ENCODE measurements at places on chromosomes 3 and 15.

DNA sequence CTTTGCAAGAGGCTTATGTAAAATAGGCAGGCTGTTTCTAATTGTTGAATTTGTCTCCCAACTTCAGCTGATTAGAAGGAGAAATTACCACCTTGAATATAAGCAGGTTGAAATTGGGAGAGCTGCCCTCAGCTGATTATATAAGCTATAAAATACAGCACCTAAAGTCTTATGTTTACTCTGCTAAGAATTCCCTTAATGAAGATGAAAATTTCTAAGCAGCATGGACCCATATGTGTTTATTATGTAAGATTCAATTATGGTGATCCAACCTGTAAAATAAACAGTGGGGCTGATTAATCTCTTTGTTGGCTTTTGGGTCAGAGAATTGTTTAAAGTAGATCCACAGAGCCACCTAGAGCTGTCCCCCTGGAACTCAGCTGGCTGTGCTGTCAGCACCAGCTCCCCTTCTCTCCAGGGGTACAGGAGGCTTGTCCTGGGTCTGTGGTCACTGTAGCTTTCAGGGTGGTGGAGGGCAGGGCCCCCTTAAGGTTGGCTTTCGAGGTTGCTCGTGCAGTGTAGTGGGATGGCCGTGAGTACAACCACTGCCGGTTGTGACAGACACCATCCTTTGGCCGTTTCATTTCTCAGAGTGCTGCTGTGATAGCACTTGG is 9.5 kb downstream of the SLCO3A1 start:
- no peak for DNase-seq

GRCh38 chr15:43330780-43331087 is 361 bp upstream of the LCMT2 start:
- DNase-seq: no peak

- no peak for DNase-seq
Measured at GRCh38 chr3:143226678-143227291, 107.2 kb downstream of the CHST2 start.

DNA sequence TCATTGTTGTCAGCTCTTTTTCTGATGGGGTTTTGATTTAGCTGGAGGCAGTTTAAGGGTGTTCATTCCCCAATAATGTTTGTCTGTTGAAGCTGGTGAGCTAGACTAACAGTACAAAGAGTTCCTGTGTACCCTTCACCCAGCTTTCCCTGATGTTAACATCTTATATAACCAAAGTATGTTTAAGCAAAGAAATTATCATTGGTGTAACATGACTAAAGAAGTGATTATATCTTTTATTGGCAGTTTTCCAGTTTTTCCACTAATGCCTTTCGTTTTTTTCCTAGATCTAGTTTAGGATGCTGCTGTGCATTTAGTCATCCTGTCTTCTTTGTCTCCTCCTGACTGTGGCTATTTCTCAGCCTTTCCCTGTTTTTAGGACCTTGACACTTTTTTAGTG is 165.6 kb downstream of the LPP start:
- no peak for DNase-seq

- DNase-seq: no peak
Measured at GRCh38 chr15:53836618-53837017, 77.2 kb upstream of the WDR72 start.

GRCh38 chr3:155957412-155957880 is 87.0 kb downstream of the GMPS start:
- no peak for DNase-seq

- DNase-seq: no peak
Measured at GRCh38 chr15:36232491-36232890, 346.9 kb upstream of the CDIN1 start.
